Stimulated activated CD8-positive, alpha-beta memory T cell treated with anti-CD3 and anti-CD28 coated beads, Interleukin-4, amount 100 ng/mL, for 1 hour (primary cell): ENCODE measurements at places on chromosomes 3 and 15.

DNA sequence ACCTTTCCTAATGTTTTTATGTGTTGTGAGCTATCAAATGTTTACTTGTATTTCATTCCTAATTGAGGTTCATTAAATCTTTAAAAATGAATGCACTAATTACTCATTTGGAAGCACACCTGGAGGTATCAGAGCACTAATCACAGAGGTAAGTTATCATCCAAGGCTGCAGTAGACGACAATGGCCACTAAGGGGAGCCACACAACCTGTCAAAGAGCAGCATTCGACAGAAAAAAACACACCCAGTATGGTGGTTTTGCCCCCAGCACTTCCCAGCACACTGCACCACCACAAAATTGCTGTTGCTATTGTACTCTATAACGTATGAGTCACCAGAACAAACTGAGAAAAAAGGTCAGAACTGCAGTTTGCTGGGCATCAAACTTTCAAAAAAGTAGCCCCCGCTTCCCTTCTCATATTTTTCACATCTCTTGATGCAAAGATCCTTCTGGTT, 205.9 kb upstream of the IGF1R start:
- peak; percentile 17 for DNase-seq

DNA sequence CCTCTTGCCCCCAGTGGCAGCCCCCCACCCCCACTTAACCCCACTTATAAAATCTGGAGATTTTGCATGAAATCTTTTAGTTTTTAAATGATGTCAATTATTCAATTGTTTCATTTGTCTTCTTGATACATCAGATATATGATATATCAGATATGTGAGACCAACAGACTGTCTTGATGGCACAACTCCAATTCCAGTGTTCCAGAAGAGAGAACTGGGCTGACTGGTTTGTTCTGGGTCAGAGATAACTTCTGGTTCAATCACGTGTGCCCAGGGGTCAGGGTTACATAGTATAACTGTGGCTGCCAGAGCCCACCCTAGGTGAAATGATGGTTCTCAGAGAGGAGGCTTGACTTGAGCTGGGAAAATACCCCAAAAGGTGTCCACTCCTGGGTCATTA, 32.4 kb upstream of the ATG7 start:
- DNase-seq, result no peak

DNA sequence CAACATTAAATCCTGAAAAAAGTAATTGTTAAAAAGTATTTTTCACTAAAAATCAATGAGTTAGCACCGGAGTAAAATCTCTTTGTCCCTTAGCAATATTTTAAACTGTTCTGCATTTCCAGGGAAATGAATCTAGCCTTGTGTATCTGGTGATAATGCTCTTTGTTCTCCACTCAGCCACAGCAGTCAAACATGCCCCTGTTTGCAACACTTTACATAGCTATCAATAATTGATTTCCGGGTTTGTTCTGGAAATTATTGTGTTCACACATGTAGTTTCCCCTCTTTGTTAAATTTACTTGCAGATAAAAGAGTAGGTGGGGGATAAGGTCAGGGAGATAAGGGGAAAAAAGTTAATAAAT, 3.6 kb upstream of the A4GNT start:
- no peak for DNase-seq

- no peak for DNase-seq
These were observed 106.3 kb upstream of the SPATA12 start for GRCh38 chr3:56954125-56954524.

- no peak for DNase-seq
These were observed 753.4 kb downstream of the FHIT start for GRCh38 chr3:60497902-60498301.

DNA sequence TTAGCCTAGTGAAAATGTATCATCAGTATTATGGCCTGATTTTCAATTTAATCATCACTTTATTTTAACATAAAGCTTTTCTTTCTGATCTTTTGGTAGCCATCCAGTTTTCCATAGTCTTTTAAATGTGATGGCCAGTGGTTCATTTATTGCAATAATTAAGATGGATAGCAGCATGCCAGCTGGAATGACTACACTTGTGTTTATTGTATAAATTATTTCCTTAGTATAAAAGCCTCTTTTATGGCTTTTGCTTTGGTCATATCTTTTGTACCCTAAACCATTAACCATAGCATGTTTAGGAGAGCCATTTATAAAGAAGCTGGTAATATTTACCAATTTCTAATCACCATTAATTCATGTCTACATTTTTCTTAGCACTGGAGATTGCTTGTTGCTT, 31.7 kb downstream of the ALCAM start:
- no peak for DNase-seq

DNA sequence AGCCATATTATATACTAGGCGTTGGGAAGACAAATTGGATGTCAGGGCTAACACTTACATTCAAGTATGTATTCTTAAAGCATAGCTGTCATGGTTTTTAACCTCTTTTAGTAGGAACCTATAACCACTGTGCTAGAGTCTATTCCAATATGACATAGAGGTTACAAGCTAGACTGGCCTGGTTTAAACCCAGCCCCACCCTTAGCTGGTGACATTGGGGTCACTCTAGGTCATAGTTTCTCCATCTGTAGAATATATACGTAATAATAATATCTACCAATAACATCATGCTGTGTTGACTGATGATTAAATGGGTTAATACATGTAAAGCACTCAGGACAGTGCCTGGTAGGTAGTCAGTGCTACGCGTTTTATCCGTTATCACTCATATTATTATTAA, 16.7 kb downstream of the NRROS start:
- no peak for DNase-seq

DNA sequence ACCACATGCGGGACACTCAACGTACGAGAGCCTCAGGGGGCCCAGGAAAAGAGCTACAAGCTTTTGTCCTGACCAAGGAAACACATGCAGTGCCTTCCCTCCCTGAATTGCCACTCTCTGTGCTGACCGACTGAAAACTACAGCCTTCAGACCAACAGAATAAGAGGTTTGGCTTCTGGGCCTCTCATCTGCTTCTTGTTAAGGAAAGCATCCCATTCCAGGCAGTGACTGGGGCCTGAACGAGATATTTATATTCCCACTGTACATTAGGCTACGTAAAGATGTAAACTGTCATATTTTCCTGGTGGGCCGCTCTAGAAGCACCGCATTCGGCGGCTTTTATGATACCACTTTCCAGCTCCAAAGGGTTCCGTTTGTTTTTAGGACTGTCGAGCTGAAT, 208.9 kb upstream of the TPM1 start:
- DNase-seq, result no peak

DNA sequence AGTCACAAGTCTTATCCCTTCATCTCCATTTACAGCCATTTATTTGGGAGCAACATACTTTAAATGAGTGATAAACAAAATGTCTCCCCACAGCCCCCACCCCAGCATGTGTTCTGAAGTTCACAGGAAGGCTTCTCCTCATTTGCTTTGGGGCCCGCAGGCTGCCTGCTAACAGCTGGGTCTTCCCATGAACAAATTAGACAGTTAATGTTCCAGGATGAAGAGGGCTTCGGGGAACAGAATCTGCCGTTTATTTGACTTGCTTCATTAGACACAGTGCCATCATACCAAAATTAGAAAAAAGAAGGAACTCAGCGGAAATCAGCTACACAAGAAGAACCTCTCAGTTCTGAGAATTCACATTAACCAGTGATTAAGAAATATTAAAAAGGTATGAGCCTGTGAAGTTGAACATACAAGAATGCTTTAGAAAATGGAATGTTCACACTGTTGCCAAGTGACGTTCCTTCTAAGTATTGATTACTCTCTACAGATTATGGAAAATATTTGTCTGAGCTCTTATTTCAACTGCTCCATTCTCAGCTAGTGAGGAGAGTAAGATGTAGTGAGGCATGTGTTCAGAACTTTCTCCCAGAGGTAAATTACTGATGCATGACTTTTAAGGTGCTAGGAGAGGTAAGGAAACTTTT, 107.5 kb upstream of the THBS1 start:
- no peak for DNase-seq

DNA sequence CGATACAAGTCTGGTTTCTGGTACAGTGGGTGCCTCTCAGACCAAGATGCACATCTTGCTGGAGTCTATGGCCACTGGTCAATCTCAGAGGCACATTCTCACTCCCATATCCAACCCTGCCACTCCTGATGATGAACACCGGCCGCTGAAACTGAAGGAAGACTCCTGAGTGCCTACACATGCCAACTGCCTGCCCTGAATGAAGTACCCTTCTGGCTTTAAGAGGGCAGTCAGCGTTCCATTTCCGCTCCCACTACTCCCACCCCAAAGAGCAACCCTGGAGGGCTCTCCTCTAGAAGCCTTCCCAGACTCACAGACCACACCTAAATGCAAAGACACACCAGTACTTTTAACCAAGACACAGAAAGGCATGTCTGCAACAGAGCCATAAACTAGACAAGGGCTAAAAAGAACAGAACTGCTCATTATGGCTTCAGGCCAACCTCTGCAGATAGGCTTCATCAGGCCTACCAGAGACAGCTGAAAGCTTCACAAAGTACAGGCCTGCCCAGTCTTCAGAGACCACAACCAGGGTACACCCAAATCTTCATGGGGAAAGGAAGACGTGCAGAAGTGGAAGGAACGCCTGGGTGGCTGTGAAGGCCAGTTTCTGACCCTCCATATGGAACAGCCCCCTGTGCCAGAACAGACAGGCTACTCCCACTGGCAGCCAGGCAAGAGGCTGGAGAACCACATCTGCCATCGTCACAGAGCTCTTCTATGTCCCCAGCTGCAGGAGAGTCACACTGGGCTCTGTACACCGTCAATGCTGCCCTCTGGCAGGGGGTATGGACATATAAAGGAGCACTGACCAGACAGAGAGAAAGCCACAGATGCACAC, 14.3 kb downstream of the ANP32A start:
- no peak for DNase-seq

DNA sequence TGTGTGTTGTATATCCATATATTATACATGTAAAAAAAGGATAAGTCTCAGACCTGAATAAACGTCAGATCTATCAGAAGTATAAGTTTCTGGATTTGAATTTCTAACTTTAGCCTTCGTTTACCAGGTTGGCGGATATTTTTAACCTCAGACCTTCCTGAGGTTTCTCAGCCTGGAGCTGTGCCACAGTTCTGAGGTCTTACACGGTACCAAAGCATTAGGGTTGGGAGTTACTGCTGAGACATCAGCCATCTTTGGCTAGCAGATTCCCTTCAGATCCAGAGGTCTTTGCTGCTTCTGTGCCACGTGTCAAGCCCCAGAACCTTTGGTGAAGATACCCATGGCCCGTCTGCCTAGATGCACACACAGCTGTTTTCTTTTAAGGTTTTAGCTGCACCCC, 84.7 kb downstream of the PPP2R3A start:
- DNase-seq, result no peak

- no peak for DNase-seq
These were observed 21.2 kb downstream of the CCR4 start for GRCh38 chr3:32972482-32973146.

GRCh38 chr3:17411157-17411877, 331.1 kb downstream of the TBC1D5 start:
- DNase-seq, result no peak

DNA sequence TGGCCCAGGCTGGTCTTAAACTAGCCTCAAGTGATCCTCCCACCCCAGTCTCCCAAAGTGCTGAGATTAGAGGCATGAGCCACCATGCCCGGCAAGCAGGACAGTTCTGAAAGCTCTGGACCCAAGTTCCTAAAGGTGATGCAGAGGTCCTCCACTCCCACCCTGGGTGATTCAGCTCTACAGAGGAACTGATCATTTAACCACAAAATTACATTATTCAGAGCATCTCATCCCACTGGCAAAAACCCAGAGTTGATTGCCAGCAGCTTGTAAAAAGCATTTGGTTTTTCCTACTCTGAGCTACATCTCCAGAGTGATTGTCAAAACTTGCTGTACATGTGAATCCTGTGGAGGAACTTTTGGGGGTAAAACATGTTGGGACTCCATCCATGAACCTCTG, 60.2 kb downstream of the SLTM start:
- DNase-seq, result no peak

DNA sequence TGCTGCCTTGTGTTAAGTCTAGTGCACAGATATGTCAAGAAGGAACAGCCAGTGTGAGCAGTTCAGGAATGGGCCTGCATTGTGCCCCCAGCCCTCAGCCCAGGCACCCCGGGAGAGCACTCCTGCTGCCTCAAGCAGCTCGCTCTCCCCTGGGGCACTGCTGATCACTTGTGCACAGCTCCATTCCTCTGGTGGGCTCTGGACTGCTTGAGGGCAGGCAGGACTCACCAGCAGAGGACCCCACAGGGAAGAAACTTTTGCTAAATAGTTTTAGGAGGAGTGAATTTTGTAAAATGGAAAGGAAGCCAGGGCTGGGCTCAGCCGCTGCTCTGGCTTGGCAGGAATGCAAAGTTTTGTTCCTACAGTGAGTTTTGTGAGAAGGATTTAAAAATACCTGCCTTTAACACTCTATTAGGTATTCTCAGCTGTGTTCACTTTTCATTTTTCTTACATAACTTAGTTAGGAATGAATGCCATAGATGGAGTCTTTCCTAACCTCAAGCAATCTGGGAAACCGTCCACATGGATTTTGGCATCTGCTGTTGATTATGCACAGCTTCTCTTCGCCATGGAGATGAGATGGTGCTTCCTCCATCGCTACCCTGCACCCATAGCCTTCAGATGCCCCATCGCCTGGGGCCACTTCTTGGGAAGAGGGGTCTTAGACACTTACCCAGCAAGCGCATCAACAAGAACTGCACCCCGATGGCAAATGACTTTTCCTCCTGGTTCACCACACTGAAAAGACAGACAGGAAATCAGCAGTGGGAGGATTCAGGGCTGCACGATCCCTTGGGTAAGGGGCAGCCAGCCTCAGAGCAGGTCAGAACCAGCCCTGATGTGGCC, 42.3 kb upstream of the RAB6B start:
- DNase-seq, result no peak
